ENCODE measurements at places on chromosomes 1 and 21. TPM values are rescaled to one million over a fixed set of nuclear protein-coding genes. Genes with fewer than 3 reads are reported as not detected.

GRCh38 chr1:212106286-212106792 lies 70.8 kb downstream of the DTL start:
- no peaks in the 10 kb centered on the region for H3K36me3 ChIP-seq
- no peak overlapping the region for H3K27ac ChIP-seq
- no peaks in the 10 kb centered on the region for H3K4me1 ChIP-seq
- no peaks in the 10 kb centered on the region for H3K27me3 ChIP-seq
- H3K4me3 ChIP-seq: no peak overlapping the region
- DNase-seq: no peak

DNA sequence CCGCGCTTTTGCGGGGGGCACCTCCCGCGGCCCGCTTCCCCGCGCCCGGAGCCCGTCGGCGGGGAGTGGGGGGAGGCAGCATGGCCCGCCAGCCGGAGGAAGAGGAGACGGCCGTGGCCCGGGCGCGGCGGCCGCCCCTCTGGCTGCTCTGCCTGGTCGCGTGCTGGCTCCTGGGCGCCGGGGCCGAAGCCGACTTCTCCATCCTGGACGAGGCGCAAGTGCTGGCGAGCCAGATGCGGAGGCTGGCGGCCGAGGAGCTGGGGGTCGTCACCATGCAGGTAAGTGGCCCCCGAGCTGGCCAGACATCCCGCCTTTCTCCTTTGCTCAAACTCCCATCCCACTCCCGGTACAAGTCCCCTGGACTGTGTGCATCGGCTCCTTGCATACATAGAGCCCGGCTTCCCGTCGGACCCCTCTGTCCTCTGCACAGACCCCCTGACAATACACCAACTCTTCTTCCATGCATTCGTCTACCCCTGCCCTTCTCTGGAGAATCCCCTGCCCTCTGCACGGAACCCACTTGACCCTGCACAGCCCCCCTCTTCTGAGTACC lies 812 bp downstream of the CACHD1 start:
- H3K27ac ChIP-seq: no peak overlapping the region
- H3K4me1 ChIP-seq: peaks cover 10% of the 10 kb centered on the region
- no peak for DNase-seq
- H3K4me3 ChIP-seq: no peak overlapping the region
- H3K27me3 ChIP-seq: peaks cover 39% of the 10 kb centered on the region

DNA sequence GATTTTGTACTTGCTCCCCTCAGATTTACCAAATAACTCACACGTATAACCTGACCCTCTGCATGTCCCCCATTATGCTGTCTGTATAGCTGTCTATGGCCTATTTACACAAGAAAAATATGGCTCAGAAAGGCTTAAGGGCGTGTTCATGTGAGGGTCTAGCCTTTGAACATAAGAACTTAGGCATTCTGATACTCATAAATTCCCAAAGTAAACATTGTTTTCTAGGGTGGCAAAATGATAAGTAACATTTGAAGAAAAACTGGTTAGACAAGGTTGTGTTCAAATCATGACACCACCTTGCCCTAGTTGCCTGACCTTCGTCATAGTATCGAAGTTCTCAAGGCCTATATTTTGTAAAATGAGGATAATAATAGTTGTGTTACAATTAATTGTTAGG lies 394.6 kb downstream of the LRRIQ3 start:
- H3K36me3 ChIP-seq: no peaks in the 10 kb centered on the region
- no peak for DNase-seq
- no peak overlapping the region for H3K4me3 ChIP-seq
- H3K4me1 ChIP-seq: no peaks in the 10 kb centered on the region

The CLDN8 gene
- not detected for polyA plus RNA-seq

The KRTAP6-3 gene
- not detected for polyA plus RNA-seq

The NEXN gene
- 0.17 TPM for polyA plus RNA-seq

The HES2 gene
- not detected for polyA plus RNA-seq
